WTC11 (cell line): ENCODE measurements at places on chromosomes 7 and 10.

GRCh38 chr7:2622869-2623697, 8.7 kb upstream of the TTYH3 start:
- DNase-seq = no peak

DNA sequence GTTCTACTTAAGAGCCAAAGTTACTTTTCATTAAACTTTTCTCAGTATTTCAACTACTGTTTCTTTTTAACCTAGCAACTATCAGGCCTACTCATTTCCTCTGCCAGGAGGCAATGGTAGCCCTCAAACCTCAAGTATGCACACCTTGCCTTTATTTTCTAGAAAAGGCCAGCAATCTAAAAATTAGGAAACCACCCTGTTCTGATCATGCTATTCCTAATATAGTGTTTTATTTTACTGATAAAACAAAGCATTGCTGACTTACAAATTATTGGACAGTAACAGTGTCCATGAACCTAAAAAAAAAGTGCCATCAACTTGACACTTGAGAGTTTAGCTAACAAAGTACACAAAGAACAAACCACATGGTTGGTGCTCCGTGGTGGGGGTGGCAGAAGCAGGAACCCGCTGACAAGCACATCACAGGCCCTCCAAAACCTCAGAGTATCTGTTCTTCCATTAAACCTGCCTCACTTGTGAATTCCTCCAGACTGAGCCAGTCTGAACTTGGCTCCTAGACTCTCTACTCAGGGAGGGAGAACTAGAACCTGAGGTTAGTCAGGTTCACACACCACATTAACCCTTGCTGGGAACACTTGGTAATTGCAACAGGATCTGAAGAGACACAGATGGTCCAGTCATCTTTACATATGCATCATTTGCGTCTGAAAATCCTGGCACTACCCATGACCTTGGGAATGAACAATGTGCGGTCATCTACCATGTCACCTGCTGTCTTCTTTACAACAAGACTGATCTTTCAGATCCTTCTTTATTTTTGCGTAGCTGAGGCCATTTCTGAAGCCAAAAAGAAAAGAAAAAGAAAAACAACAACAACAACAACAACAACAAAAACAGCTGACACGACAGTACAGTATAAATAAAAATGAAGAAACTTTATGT, 31.9 kb downstream of the PIP4K2A start:
- DNase-seq = no peak

- DNase-seq = no peak
Measured at GRCh38 chr10:31619531-31620061, 300.6 kb downstream of the ZEB1 start.

GRCh38 chr10:51367127-51367526, 292.8 kb downstream of the PRKG1 start:
- DNase-seq = no peak

- DNase-seq = no peak
Measured at GRCh38 chr10:72126184-72126871, 38.0 kb upstream of the SPOCK2 start.

- DNase-seq = peak; percentile 7
Measured at GRCh38 chr7:412313-412710, 107.3 kb downstream of the PDGFA start.

DNA sequence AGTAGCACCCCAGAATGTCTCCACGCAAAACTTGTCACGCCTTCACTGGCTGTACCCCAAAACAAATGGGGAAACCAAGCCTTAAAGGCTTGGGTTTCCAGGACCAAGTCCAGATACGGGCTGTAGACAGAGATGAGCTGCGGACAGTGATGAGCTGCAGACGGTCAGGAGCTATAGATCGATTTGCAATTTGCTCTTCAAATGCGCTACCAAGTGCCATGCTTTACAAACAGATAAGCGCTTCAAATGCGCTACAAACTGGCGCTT, 658 bp upstream of the SGCE start:
- peak; percentile 24 for DNase-seq

GRCh38 chr10:70650718-70651117, 21.6 kb upstream of the ADAMTS14 start:
- DNase-seq = no peak

DNA sequence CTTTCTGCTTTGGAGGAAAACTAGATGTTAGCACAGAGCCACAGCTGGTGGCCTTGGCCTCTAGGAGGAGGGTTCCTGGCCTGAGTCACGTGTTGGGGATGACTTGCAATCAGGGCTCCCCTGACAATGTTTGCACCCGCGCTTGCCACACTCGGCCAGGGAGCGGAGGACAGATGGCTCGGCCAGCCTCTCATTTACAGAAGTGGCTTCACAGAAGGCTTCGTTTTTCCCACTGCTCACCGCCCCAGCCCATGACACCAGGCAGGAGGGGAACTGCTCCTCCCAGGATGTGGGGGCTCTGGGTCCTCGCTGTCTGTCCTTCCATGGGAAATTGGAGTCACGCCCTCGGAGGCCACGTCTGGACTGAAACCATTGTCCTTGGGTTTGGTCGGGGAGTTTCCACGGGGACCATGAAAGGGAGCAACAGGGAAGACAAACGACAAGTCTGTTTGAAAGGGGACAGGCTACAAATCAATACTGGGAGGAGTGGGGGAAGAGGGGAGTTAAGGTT, 49.6 kb upstream of the UBE3C start:
- no peak for DNase-seq

DNA sequence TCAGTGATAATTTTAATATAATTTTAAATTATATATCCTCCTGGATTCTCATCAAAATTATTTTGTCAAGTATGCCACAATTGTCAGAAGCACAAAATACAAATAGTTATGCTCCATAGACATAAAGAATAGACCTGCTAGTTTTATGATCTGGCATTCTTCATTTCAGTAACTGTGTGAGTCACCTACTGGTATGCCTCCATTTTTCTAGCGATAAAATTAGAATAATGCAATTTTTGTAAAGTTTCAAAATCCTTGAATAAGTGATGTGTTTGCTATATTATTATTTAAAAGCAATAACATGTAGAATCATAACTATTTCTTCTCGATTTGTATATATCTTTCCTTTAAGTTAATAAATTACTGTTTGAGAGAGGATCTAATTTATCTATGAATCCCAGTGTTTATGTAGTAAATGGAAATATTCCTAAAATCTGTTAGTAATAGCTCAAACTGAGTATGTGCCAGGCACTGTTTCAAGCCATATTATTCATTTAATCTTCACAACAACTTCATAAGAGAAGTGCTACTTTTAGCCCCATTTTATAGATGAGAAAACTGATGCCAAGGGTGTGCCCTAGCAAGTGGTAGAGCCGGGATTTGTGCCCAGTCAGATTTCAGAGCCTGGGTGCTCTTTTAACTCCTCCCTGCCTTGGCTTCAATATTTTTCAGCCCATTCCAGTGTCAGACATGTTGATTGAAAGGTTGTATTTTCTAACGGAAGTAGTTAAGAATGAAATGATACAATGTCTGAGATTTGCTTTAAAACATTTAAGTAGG, 38.4 kb downstream of the NET1 start:
- no peak for DNase-seq

GRCh38 chr7:20858951-20859350, 72.3 kb upstream of the SP8 start:
- no peak for DNase-seq

DNA sequence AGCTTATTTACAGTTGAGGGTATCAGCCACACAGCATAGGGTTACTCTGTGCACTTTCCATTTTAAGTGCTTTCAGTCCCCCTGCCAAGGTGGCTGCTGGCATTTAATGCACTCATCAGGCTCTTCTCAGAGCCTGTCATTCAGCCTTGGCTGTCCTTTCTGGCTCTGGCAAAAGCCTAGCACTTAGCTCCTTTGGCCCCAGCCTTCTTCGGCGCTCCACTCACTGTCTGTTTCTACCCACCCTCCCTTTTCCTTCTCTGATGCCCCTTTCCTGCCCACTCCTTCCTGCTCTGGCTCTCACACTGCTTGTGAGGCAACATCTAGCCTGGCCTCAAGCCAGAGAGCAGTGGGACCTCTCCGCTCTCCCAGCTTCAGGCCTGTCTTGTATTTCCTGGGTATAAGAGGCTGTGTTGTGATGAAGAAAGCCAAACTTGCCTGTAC, 60.2 kb downstream of the WIPF3 start:
- DNase-seq = no peak

GRCh38 chr10:129969184-129969910, 5.3 kb upstream of the EBF3 start:
- peak; percentile 44 for DNase-seq

GRCh38 chr7:116918704-116919103, 34.6 kb upstream of the ST7 start:
- no peak for DNase-seq

GRCh38 chr10:20882091-20882490, 15.0 kb downstream of the NEBL start:
- DNase-seq = no peak

GRCh38 chr7:24834128-24834798, 77.0 kb upstream of the GSDME start:
- no peak for DNase-seq

DNA sequence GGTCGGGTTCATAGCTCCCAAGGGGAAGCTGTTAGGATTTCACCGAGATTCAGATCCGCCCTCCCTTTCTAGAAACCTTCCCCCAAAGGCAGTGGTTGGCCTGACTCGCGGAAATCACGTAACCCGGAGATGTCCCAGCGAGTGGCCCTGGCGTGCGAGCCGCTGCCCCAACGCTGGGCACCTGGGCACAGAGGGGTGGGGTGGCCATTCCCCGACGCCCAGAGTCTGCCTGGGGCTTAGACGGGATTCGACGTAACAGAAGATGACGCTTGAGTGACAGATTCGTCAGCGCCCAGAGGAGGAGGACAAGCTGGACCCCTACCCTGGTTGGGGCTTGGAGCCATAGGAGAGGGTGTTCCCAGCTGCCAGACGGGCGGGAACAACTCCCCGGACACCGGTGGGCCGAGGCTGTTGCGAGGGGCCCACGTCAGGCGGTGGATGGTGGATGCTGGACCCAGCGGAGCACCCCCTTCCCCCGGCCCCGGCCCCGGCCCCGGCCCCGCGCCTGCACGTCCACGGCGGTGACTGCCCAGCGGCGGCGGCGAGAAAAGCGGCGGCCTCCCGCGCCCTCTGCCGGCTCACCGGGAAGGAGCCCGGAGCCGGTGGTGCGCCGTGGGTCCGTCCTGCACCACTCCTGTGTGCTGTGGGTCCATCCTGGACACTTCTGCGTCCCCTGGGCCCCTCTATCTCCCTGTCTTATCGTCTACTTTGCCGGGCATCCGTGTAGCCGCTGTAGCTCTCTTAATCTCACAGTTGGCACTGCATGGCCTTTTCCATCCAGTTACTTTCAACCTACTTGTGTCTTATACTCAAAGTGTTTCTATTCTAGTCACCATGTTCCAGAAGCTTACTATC, 35.4 kb upstream of the KNDC1 start:
- peak; percentile 76 for DNase-seq

GRCh38 chr10:21532694-21533466, 1.2 kb upstream of the MLLT10 start:
- DNase-seq = no peak

DNA sequence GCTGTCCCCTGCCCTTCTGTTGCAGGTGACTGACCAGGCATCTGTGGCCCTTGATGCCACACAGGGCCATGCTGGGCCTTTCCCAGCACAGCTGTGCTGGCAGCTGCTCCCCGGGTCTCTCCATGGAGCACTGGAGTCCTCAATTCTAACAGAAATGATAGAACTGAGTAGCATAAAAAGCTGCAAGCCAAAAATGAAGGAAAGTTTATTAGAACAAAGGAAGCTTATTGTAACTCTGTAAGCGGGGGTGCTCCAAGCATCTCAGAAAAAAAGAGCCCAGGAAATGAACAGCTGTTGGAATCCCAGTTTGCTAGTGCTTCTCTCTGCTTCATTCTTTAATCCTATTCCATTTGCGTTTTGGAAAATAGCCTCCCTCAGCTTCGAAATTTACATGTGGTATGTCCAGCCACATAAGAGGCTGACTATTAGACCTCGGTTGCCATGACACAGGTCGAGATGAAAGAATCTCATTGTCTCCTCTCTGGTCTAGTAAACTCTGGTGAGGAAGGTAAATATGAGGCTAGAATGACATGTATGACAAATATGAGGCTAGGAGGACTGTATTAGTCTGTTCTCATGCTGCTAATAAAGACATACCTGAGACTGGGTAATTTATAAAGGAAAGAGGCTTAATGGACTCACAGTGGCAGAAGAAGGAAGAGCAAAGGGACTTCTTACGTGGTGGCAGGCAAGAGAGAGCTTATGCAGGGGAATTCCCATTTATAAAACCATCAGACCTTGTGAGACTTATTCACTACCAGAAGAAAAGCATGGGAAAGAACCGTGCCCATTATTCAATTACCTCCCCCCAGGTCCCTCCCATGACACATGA, 23.7 kb downstream of the EPDR1 start:
- no peak for DNase-seq

- DNase-seq = no peak
Measured at GRCh38 chr7:51970961-51971665, 654.5 kb upstream of the COBL start.

GRCh38 chr10:37549054-37549453, 308.4 kb downstream of the ZNF248 start:
- no peak for DNase-seq

- DNase-seq = no peak
Measured at GRCh38 chr7:138665249-138665648, 35.9 kb downstream of the SVOPL start.

DNA sequence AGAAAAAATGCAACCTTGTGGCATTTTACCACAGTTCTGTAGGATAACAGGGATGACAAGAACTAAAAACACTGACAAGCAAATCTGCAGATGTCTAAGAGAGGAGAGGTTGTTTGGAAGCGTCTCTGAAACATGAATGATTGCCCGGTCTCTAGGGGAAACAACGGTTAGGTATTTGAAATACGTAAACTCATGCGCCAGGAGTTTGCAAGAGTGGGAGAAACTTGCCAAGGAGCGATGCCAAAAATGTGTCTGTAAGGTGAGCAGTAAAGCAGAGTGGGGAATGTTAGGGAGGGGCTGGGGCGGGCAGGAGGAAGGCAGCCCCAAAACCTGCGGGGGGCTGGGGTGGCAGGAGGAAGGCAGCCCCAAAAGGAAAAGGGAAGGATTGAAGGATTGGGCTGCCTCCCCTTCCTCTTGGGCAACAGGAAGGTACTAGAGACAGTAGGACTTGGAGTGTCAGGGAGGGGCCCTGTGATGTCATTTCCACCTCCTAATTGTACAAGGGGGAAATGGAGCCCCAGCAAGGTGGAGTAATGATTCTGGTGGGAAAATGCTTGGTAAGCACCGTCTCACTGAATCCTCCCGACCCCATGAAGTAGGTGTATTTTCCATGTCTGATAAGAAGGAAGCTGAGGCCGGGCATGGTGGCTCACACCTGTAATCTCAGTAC, 33.2 kb upstream of the PLEKHA1 start:
- DNase-seq = no peak

- DNase-seq = no peak
Measured at GRCh38 chr10:77284797-77285196, 352.8 kb downstream of the KCNMA1 start.

GRCh38 chr10:84534168-84534567, 205.8 kb downstream of the CCSER2 start:
- DNase-seq = peak; percentile 24
